ENCODE measurements at places on chromosomes 11 and 22. TPM values are rescaled to one million over a fixed set of nuclear protein-coding genes. Genes with fewer than 3 reads are reported as not detected.

The RFPL3 gene
- total RNA-seq, result not detected

The SULT4A1 gene
- total RNA-seq, result 0.50 TPM

The PANX2 gene
- 1.4 TPM for total RNA-seq

The ZC3H7B gene
- 57.0 TPM for total RNA-seq

The TRMT112 gene
- 120 TPM for total RNA-seq

The MDK gene
- 11.3 TPM for total RNA-seq

The UPK2 gene
- total RNA-seq, result 0.34 TPM

The CDC42EP2 gene
- total RNA-seq, result 6.0 TPM

The OTOG gene
- not detected for total RNA-seq

The F2 gene
- total RNA-seq, result under 0.01 TPM

The SOX6 gene
- total RNA-seq, result 2.5 TPM

The CASP4 gene
- 168 TPM for total RNA-seq
